Stimulated activated CD4-positive, alpha-beta T cell treated with anti-CD3 and anti-CD28 coated beads, Interleukin-2, amount 100 ng/mL, for 24 hours (primary cell): ENCODE measurements at places on chromosomes 11 and 22.

- DNase-seq: no peak
Measured at GRCh38 chr22:45673482-45674175, 2.0 kb downstream of the ATXN10 start.

DNA sequence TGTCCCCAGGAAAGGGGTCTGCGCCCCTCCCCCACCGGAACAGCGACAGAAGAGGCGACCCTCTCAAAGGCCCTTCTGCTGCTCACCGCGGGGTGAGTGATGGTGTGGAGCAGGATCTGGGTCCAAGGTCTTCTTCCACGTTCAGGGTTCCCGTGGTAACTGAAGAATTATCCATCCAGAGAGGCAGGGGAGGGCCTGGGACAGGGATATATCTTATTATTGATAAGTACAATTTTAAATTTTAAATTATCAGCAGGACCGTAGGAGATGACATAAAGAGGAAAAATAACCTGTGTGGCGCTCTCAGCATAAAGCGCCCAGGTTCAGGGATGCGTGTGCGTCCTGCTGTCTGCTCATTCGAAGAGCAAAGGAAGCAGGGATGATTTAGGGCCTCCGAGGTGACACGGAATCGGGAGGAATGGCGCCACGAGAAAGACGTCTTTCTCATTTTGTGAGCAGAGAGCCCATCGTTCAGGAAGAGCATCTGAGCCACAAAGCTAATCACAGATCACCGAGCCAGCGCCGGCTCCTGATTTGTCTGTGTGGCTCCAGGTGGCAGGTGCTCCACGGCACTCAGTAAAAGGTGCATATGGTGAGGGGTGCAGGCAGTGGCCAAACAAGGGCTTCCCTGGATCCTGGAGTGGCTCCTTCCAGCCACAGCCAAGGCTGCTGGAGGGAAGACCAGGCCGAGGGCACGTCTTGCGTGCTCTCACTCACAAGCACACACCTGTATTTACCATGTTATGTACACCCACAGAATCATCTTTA is 19.3 kb downstream of the KRTAP5-5 start:
- DNase-seq: no peak

DNA sequence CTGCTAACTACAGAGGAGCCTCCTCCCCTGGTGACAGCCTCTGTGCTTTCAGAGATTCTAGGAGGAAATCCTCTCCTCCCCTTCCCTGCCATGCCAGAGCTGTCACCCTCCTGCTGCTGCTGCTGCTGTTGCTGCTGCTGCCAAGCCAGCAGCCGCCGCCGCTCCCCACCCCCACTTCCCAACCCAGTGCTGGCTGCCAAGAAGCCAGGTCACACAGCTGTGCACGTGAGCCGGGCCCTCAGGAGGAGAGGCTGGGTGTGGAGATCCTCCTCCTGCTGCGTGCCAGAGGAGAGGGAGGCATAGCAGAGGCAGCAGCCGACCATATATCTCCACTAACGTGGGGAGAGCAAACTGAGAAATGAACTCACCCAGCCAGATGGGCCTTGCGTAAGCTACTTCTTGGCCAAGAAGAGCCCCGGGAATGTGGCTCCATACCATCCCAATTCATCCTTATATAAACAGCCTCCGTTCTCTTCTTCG is 12.4 kb downstream of the CRY2 start:
- no peak for DNase-seq

GRCh38 chr11:104876861-104877431 is 21.3 kb downstream of the CASP12 start:
- no peak for DNase-seq

GRCh38 chr11:75706260-75706729 is 11.3 kb upstream of the MOGAT2 start:
- peak; percentile 71 for DNase-seq
